ENCODE measurements at places on chromosomes 2 and 18.

DNA sequence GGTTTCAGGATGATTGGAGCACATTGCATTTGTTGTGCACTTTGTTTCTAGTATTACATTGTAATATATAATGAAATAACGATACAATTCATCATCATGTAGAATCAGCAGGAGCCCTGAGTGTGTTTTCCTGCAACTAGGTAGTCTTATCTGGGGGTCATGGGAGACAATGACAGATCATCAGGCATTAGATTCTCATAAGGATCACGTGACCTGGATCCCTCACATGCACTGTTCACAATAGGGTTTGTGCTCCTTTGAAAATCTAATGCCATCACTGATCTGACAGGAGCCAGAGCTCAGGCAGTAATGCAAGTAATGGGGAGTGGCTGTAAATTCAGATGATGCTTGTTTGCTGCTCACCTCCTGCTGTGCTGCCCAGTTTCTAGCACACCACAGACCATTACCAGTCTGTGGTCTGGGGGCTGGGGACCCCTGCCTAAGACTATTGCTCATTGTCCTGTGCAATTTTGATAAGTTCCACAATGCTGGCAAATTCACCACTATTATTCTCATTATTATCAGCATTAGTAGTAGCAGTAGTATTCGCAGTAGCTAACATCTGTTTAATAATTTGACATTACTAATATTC, 428.7 kb upstream of the TNP1 start:
- no peak for DNase-seq

- DNase-seq = no peak
Measured at GRCh38 chr2:88254437-88255091, 84.4 kb downstream of the THNSL2 start.

DNA sequence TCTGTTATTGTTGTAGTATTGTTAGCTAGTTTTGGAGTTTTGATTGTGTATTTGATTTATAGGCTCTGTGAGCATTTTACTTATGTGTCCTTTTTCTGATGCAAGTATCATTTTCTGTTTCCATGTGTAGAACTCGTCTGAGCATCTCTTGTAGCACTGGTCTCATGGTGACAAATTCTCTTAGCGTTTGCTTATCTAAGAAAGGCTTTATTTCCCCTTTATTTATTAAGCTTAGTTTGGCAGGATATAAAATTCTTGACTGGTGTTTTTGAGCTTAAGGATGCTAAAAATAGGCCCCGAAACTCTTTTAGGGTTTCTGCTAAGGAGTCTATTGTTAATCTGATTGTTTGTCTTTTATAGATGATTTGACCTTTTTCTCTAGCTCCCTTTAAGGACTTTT, 57.6 kb upstream of the THUMPD2 start:
- no peak for DNase-seq

DNA sequence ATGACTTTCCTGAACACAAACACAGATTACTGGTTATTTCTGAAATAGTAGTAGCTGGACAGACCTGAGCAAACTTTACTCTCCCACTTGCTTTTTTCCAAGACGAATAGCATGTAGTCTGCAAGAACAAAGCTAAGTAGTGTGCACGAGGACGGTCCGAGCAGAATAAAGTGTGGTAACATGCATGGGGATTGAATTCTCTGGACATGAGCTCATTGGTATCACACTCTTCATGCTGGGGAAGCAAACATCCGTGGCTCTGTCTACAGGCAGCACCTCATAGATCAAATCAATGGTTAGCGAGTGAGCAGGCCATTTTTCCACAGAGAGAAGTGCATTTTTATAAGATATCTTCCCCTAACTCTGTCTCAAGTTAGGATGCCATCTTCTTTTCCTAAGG, 164.8 kb upstream of the STK17B start:
- DNase-seq = no peak

- no peak for DNase-seq
Measured at GRCh38 chr2:85405201-85406059, 4.7 kb downstream of the CAPG start.

DNA sequence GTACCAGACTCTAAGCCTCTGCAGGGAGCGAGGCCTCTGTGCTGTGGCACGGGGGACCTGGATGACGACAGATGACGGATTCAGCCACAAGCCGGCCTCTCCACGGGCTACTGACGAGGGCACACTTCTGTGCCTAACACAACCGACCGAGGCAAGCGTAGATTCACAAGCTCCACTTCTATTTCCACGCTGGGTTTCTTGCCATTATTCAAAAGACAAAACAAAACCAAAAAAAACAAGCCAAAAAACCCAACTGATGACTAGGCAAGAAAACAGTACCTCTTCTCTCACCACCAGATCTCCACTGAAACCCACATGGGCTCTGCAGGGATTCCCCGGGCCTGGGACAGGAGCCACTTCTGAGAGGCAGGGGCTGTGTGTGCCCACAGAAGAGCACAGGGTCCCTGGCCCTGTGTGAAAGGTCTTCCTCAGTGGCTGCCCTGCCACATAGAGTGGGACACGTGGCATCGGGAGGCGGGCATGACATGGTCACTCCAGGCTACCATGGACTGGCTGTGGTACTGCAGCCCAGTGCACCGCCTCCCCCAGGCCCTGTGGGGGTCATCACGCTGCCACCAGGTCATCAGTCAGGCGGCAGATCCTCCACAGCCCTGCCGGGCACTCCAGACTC, 254.7 kb downstream of the HDAC4 start:
- DNase-seq = peak; percentile 72

- no peak for DNase-seq
Measured at GRCh38 chr18:36770315-36770946, 58.4 kb downstream of the TPGS2 start.

GRCh38 chr2:121505986-121506586, 24.6 kb upstream of the RNU4ATAC start:
- DNase-seq = no peak

DNA sequence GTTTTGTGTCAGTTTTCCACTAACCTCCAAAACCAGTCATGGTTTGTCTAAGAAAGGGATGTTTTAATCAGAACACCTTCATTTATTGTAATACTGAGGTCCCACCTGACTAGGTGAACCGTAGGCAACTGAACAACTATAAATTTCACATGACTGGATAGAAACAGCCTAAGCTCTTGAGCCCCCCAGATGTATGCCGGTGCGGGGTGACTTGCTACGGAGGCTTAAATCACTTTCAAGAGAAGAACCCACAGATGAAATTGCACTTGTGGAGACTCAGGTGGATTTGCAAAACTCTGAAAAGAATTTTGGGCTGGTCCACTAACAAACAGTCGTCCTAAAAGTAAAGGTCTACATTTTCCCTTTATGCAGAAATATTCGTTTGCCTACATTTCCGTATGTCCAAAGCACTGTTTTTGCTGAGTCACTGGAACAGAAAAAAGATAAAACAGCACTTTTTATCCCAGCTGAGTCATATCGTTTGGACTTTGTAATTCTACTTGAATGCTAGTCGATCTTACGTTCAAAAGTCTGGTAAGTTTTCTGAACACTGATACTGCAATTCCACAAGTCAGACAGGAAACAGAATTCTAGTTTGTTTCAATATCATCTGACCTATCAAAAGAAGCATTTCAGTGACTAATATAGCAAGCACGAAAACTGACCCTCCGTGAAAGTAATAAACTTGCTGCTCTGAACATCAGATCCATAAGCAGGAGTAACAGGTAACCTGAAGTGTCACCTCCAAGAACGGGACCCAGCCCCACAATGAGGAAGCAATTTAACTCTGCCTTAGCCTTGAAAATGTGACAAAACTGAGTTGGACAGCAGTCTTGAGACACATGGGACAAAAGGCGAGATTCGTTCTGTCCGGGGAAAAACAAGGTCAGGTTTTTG, 18.1 kb downstream of the ZNF516 start:
- no peak for DNase-seq

DNA sequence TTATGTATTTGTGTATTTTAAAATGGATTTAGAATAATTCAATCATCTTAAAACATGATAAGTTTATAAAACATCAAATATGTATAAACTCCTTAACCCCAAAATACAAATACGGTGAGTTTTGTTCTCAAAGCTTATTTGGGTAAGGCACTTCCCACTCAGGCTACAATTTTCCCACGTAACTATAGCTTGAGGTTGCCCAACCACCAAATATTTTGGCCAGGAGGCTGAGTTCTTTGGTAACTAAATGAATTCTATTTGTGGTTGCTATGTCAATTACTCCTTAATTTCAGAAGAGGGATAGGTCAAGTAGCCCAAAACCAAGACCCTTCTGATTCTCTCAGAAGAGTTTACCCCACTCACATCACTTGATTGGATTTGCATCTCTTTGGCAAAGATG, 70.4 kb downstream of the MYL12B start:
- DNase-seq = no peak
